Activated CD4-positive, alpha-beta T cell treated with anti-CD3 and anti-CD28 coated beads, Interleukin-2, amount 50 U/mL, for 48 hours (primary cell): ENCODE measurements at places on chromosomes 3 and 15.

DNA sequence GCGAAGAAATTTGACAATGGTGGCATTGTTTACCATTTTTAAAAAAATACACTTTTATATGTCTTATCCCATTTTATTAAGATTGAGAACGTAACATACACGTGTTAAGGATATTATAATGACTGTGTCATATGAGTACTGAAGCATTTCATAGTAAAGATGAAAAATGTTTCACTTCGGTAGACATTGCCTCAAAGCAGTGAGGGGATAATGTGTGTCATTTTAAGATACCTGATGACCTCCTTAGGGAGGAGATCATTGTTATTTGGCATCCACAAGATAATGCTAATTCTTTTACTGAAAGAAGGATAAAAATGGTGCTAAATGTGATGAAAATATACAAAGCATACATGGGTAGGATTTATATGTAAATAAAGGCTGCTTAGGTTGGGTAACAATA, 107.3 kb downstream of the STAC start:
- no peak for DNase-seq

DNA sequence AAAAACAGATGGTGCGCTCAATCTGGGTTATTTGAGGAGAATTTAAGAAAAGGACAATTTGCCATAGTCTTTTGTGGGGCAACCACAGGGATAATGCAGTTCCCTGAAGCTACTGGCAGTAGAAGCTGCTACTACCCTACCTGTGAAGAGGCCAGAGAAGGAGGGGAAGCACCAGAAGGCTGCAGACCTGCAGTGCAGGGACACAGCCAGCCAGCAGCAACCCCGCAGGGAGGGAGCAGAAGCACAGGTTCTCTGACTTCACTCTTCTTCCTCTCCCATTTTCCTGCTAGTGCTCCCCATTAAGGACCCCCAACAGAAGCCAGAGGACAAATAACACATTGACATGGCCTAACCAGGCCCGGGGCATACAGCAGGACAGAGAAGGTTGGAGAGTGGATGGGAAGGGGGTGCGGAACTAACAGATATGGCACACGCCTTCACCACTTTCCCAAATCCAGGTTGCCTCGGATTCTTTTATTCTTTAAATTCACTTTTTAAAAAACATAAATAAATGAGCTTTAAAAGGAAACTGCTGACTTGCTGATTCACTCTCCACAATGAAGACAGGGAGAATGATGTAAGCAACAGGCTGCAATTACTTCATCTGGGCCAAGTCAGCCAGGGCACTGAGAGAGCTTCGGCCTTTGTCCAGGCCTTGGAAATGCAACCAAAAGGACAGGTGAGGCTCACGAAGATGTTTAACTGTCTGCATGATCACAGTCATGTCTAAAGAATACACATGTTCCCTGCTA, 30.1 kb downstream of the POPDC2 start:
- DNase-seq, result no peak

DNA sequence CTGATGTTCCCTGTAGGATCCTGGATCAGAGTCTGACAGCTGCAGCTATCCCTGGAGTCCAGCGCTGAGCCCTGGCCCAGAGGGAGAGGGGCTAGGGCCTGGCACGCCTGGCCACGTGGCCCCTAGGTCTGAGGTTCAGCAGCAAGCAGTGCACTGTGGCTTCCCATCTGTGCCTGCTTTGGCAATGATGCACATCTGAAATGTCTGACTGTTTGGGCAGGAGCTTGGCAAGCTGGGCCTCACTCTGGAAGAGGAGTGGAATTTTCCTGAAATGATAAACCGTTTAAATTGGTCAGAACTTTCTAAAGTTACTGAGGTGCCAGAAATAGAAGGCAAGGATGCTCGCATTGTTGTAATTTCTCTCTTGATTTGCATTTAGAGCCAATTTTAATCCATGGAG, 48.8 kb upstream of the MRPS22 start:
- DNase-seq, result no peak

DNA sequence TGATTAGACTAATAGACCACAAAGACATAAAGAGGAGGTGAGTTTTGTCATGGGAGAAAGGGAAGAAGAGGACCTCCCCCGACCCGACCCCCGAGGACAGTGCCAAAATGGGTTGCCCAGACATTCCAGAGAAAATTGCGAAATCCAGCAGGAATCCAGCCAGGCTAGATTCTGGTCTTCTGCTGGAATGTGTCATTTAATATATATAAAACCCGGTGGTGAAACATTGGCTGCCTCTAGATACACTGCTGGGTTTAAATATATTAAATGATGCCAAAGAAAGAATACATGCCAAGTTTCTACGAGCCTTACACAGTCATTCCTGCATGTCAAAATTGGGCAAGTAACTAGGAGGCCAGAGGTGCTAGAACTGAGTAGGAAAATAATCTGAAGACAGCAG, 45.3 kb upstream of the SPESP1 start:
- no peak for DNase-seq

DNA sequence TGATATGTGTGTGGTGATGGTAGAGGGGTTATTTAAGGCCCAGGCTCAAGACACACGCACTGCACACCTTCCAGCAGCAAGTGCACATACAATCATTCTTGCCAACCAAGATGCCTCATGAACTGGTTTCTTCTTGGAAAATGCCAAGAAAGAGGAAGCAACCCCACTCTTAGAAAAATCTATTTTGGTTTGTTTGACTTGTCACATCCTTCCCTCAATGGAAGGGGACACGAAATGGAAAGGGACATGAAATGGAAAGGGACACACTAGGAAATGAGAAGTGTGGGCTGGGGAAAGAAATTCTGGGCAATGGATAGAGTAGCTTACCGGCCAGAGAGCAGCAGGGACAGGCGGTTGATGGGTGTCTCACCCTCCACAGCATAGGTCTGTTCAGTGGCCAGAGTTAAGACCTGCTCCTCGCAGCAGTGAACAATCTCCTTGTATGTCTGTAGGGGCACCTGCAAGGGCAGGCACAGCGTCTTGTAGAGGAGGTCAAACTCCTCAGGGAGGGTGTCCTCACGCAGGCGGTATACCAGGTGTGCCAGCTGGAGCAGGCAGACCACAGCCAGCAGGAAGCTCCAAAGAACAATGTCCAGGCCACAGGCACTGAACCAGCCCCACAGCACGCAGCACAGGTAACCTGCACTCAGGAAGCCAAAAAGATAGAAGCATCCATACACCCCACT, 640 bp downstream of the POPDC2 start:
- no peak for DNase-seq

DNA sequence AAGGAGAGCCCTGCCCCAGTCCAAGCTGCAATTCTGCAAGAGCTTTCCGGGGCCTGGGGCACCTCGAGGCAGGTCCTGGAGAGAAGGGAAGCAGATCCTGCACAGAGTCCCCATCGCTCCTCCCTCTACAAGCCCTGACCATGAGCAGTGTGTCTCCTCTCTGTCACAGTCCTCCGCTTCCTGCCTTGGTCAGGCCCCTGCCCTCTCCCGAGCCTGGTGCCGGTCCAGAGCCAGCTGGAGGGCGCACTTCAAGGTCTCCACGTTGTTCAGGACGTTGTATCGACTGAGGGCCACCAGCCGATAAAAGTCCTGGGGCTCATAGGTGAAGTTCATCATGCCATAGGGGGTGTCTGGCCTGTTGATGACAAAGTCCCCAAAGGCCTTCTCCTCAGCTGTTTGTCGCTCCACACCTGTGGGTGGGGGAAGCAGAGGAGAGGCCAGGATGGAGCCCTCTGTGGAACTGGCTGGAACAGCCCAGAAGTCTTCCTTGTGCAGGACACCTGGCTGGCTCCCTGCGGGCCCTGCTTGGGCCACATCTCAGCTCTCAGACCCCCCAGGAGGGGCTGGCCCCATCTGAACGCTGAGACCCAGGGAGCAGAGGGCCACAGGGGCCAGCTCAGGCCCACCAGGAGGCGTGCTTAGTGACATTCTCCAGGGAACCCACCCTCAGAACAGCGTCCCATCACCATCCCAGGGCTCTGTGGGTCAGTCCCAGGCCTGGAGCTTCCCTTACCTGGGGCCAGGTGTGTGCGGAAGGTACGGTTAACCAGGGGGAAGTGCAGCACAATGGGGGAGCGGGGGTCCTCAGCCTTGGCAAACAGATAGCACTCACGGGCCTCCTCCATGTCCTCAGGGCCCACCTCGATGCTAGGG, 14.4 kb downstream of the PLA2G4F start:
- no peak for DNase-seq

DNA sequence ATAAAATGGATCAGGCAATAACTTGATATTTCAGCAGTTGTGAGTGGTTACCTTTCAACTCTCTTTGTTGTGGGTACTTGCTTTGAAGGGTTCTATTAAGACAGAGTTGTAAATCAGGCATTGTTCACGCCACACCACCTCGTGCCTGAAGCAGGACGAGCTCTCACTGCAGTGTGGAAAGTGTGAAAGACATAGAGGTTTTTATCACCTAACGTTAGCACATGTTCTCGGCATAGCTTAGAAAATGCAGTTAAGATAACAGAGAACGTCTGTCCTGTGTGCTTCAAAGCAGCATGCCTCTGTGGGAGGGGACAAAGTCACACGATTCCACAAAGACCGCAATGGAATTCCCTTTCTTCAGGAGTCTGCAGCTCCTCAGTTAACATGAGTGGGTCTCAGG, 7.8 kb downstream of the ADAMTS17 start:
- no peak for DNase-seq

GRCh38 chr3:193870376-193871219, 265.4 kb upstream of the HES1 start:
- no peak for DNase-seq

- no peak for DNase-seq
Measured at GRCh38 chr3:129007792-129008191, 6.7 kb downstream of the EFCC1 start.

- DNase-seq, result no peak
Measured at GRCh38 chr15:101104141-101104540, 147.7 kb downstream of the CHSY1 start.

DNA sequence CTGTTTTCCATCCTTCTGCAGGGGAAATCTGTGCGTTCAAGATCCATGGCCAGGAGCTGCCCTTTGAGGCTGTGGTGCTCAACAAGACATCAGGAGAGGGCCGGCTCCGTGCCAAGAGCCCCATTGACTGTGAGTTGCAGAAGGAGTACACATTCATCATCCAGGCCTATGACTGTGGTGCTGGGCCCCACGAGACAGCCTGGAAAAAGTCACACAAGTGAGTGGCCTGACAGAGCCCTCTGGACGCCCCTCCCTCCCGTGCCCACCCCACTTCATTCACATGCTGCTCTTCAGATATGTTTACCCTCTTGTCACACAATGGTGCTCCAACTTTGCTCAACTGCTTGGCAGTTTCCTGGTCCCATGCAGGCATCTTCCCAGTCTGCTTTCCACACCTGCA, 274.3 kb upstream of the TRIM42 start:
- no peak for DNase-seq

DNA sequence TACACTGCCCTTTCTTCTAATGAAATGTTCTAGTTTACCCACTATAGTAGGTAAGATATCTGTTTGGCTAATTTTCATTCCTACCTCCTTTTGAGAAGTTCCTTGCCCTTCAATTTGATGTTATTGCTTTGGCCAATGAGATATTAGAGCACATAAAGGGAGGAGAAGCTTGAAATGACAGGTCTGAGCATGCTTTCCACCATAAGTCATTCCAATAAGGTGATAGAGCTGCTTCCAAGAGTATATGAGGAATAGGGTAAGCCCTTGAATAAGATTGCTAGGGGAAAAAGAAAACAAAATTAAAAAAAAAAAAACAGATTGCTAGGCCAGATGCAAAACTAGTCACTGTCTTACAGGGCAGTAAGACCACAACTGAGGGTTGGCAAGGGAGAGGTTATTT, 78.9 kb upstream of the TRIM42 start:
- DNase-seq, result no peak

GRCh38 chr3:195751560-195751959, 30.8 kb downstream of the MUC20 start:
- DNase-seq, result no peak

DNA sequence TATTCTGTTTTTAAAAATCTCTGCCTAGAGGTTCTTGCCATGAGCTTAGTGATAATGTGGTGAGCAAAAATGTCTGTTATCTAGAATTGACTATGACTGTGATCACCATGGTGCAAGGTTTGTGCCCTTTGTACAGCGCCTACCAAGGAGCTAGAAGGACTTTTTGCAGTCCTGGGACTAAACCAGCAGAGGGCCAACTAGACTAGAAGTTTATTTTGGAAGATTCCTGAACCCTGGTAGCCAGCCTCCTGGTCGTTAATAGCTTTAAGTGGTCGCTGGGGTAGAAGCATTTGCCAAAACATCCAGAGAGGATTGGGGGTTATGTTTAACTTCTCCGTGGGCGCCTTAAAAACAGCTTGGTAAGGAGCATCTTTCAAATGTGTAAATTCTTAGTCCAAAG, 7.8 kb downstream of the SCG5 start:
- DNase-seq, result no peak

DNA sequence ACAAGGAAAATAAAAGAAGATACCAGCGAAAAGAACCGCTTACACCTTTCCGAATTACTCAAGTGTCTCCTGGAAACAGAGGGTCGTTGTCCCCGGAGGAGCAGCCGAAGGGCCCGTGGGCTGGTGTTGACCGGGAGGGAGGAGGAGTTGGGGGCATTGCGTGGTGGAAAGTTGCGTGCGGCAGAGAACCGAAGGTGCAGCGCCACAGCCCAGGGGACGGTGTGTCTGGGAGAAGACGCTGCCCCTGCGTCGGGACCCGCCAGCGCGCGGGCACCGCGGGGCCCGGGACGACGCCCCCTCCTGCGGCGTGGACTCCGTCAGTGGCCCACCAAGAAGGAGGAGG, 325 bp downstream of the ALCAM start:
- peak; percentile 36 for DNase-seq

GRCh38 chr3:64000453-64001055, 22.7 kb downstream of the PSMD6 start:
- no peak for DNase-seq

GRCh38 chr3:64685800-64686445, 1.9 kb downstream of the ADAMTS9 start:
- peak; percentile 5 for DNase-seq

DNA sequence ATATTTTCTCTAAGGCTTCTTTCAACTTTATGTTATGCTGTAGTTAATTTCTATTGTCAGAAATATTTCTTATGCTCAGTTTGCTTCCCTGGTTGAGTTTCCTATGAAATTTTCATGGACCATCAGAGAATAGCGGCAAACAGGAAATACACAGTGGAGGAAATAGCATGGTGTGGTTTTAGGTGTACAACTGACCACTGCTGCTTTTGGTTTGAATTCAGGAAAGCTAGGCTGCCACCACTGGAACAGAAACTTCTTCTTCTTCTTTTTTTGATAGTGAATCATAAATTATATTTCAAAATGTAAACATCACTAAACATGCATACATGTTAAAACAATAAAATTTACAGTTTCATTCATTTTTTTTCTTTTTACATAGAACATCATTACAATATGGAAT, 316.6 kb upstream of the TGFBR2 start:
- DNase-seq, result no peak

- DNase-seq, result no peak
Measured at GRCh38 chr3:133864616-133865015, 31.1 kb downstream of the RAB6B start.
